Caudate nucleus (tissue), 63 donors: ENCODE measurements at places on chromosomes 2 and 18.
A peak's percentile ranks its signal among the peaks of the same experiment; 100 is the strongest.

- no peak for DNase-seq
These were observed 11.1 kb downstream of the ONECUT2 start for GRCh38 chr18:57446322-57446721.

DNA sequence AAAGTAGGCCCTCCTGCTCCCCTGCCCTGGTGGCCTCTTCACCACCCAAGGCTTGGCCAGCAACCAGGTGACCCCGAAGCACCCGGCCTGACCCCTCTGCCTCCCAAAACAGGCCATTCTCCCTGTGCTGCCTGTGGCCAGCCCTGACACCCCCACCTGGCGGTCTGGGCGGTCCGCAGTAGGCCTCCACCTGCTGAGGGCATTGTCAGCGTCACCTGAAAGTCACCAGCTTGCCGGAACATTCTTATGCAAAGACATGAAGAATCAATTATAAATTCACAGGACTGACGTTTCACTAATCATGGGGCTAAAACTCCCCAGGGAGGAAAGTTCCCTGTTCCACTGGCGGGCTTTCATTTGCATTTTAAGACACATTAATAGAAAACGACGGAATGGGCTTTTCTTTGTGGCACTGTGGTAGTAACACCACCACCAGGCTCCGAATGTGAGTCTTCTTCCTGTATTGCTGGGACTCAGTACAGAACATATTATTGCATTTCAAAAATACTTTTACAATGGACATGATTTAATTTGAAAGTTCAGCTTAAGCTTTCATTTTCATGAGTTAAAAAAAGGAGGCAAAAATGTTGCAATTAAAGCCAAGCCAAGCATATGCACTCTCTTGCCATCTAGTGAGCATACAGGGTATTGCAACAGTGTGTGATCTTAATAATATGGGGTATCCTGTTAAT is 57.4 kb downstream of the ADI1 start:
- no peak for DNase-seq

DNA sequence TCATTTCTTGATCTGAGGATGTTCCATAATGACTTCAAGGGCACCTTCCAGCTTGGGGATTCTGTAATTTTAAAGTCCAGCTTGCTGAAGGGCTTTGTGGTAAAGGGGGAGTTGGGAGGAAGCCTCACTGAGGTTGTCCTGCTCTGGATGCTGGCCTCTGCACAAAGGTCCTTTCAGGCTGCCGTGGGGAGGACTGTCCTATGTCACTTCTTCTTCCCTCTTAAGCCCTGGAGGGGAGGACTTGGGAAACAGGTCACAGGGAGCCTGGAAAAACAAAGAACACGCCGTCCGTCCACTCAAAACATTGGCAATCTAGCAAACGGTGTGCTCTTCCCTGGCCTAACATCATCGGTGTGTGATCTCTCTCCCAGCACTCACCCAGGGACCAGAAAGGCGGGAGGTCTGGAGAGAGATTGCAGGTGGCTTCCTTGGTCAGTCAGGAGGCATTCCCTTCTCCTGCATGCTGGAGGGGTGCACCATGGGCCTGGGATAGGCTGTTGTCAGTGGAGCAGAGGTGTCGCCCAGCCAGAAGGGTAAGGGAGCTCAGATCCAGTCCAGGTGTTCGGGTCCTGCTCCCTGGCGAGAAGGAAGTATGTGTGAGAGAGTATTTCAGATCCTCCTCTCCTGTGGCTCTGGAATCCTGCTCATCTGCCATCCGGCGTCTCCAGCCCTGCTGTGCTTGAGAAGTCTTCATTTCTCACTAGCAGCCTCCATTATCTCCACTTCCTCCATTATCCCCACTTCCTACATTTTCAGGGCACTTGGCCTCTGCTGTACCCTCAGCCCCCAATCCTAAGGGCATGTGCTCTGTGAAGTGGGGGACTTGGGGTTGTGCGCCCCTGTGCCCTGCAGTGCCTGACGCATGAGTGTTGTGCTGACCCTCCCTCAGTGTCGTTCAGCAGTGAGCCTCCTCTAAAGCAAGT is 20.1 kb downstream of the ASAP2 start:
- no peak for DNase-seq

GRCh38 chr2:220619525-220620220 is 952.4 kb downstream of the EPHA4 start:
- no peak for DNase-seq

GRCh38 chr18:79798999-79799370 is 1.2 kb downstream of the KCNG2 start:
- no peak for DNase-seq

GRCh38 chr18:41687138-41687537 is 267.9 kb upstream of the PIK3C3 start:
- DNase-seq, result no peak

GRCh38 chr2:96131152-96131812 is 7.0 kb downstream of the ASTL start:
- no peak for DNase-seq

DNA sequence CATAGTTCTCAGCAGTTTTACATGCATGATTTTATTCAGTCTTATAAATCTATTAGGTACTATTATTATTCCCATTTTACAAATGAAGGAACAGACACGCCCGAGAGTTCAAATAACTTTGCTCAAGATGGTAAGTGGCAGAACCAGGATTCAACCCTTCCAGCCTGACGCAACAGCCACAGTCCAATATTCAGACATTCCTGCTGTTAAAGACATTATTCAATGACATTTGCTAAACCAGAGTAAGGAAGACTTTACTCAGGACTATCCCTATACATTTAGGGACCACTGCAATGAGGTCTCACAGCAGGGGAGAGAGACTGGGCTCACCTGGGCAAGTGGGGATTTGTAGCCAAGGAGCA is 29.4 kb upstream of the IGFBP2 start:
- no peak for DNase-seq

DNA sequence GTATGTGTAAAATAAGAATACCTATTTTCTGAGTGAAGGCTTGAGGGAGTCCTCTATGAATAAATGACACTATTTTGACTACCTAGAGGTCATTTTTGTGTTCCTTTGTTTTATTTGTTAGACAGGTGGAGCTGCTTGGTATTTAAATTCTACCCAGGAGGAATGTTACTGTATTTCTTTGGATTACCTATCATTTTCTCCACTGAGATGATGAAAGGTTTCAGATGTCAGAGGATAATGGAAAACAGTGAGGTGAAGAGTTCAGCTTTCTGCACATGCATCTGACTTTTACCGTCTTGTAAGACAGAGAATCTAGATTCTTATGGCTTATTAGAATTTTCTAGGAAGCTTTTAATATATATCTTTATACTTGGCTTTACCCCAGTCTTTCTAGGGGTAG is 689.8 kb upstream of the NXPH2 start:
- DNase-seq, result no peak

DNA sequence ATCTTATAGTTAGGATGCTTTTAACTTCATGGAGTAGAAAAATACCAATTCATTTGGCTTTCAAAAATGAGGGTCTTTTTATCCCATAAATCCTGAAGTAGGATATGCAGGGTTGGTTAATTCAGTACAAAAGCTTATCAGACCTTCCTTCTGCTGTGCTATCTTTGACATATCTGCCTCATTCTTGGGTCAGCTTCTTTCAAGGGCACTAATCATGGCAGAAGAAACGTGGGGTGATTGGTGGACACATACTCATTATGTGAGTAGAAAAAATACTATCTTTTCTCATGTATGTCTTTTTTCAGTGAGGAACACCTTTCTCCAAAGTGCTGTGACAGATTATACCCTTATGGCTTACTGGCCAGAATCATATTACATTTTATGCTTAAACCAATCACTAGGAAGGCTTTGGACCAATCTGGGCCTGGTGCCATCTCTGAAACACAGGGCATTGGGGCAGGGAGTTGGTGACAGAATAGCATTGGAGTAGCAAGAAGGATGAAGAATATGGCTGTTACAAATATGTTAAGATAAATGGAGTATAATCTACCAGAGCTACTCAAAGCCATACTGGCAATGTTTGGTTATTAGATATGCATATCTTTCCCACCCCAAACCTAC is 10.1 kb downstream of the UGP2 start:
- DNase-seq, result no peak

- DNase-seq, result no peak
These were observed 226.2 kb upstream of the ZSWIM2 start for GRCh38 chr2:187075199-187075635.

DNA sequence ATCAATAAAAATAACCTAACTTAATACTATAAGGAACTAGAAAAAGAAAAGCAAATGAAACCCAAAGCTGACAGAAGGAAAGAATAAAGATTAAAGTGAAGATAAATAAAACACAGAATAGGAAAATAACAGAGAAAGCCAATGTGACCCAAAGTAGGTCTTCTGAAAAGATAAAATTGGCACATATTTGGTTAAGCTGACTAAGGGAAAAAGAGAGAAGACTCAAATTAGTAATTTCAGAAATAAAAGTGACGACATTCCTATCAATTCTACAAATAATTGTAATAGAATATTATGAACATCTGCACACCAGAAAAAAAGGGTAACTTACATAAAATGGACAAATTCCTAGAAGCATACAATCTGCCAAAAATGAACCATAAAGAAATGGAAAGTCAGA is 30.2 kb downstream of the ROCK1 start:
- DNase-seq, result no peak

GRCh38 chr18:48589797-48590519 is 51.1 kb downstream of the CTIF start:
- DNase-seq, result peak; percentile 84

DNA sequence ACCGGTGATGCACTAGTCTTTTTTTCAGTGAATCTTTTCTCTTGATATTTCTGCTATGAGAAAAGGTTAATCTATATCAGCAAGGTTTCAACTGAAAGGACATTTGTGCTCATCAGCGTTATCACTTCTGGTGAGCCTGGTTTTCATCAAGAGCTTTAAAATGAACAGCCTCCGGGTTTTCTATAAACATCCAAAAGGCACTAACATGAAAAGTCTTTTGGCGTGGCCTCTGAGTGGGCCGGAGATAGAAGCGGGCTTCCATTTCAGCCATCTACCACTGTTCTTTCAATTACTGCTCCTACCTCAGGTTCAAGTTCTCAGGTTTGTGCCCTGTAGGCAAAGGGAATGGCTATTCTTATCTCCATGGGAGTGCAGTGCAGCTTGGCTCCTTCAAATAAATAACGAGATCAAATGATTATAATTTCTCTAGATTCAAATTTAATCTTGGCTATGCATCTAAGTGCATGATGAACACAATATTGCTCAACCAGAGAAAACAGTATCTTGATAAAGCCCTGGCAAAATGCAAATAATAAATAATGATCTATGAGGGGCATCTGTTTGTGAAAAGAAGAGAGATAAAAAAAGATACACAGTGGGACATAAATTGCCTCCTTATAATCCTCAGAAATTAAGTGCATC is 314.8 kb downstream of the CDH2 start:
- DNase-seq, result no peak

DNA sequence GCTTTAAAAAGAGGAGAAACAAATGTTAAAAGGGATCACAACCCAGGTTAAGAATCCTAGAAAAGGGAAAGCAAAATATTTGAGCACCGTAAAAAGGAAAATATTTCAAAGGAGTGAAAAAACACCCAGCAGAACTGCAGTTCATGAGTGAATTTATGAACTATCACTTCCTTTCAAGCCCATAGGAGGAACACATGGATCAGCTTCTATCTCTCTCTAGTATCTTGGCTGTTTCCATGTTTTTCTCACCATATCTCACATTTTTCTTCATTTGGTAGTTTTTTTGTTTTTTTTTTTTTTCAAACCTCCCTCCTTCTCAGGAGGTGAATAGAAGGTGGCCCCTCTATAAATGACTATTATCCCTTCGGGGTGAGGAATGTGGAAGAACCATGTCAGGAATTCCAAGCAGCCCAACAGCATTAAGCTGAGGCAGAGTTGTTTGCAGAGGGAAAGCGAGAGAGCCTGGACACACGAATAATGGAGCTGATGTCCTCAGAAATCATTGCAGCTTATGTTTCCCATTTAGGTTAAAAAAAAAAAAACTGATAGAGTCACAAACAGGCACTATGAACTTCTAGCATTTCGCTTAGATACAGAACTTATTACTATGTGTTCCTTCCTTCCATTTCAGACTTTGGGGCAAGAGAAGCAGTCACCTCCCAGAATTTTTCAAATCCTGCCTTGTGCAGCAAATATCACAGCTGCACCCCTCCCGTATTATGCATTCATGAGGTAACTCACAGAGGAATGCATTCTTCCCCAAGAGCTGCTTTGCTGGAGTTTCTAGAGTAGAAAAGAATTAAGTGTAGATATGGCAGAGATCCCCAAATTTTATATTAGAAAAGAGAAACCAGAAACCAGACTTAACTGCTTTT is 315.6 kb downstream of the IRS1 start:
- DNase-seq, result no peak

DNA sequence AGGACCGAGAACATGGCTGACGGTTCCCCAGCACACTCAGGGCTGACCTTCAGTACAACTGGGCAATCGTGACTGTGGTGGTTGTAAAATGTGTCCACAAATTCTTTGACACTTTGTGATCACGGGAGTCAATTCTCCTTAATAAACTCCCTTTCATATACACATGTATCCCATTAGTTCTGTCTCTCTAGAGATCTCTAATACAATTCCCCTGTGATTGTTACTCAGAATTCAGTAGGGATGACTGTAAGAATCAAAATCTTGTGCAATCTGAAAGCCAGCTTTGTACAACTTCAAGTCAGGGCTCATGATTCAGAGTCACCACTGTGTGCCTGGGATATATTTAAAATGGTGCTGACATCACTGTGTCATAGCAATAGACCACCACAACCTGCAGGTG is 89.5 kb upstream of the LMAN1 start:
- no peak for DNase-seq

DNA sequence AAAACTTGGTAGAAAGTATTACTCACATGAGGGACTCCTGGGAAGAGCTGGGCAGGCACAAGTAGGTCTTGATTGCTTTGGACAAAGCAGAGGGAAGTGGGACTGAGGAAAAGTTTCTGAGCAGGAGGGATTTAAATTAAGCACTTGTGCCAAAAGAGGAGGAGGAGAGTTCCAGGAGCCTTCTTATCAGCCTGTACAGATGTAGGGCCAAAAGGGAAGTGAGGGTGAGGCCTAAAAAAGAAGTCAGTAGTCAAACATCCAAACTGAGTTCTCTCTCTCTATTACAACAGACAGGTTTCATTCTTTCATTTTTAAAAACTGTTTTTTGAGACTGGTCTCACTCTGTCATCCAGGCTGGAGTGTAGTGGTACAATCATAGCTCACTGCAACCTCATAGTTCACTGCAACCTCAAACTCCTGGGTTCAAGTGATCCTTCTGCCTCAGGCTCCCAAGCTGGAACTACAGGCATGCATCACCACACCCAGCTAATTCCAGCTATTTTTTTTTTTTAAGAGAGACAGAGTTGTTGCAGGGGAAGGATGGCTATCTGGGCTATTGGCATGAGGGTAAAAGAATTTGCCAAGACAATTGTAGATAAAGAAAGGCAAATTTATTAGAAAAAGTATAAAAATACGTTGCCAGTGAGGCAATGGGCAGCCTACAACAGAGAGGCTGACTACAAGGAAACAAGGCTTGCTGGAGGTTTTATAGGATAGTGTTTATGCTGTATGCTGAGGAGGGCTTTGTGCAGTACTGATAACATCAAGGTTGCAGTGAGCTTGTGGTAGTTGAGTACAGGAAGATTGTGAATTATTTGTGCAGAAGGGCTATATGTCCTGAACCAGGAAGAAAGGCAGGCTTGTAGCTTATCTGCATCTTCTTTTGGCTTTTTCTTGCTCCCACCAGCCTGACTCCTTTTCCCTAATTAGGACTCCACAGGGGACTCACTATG is 29.0 kb downstream of the CFAP210 start:
- no peak for DNase-seq

- DNase-seq, result no peak
These were observed 159.5 kb downstream of the TNS1 start for GRCh38 chr2:217843324-217843723.

- peak; percentile 75 for DNase-seq
These were observed at the start of the genes BABAM2 and RBKS for GRCh38 chr2:27890146-27890923. Gene BABAM2, plus strand, starts transcription at chr2:27890729. Its CDS starts 3,828 bp downstream, at chr2:27894557. Gene RBKS, minus strand, starts transcription at chr2:27890387. Its CDS starts 42 bp downstream, at chr2:27890345.

- no peak for DNase-seq
These were observed 44.7 kb upstream of the KIDINS220 start for GRCh38 chr2:8882094-8882493.

GRCh38 chr2:169129703-169130243 is 60.4 kb downstream of the DHRS9 start:
- no peak for DNase-seq
